ENCODE measurements at places on chromosomes 1 and 21.

DNA sequence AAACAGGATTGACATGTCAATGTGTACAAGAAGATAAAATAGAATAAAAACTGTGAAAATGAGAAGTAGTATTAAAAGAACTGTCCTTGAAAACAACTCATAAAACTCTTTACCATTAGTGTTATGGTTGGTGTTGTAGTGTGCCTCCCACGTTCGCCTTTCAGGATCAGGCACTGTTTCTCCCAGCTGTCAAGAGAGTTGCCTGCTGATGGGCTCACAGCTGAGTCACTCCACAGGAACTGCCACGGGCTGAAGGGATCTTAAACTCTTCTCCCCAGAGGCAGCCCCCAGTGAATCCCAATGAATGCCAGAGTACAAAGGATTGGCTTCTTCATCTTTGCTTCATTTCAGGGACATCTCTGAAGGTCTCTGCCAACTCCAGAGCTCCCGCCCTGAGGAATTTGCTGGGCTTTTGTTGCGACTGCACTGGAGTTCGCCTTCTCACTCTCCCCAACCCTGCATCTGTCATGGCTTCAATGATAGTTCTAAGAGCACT is 119.6 kb downstream of the ADGRL2 start:
- peak; percentile 33 for DNase-seq

GRCh38 chr21:34882719-34883131 is 166.4 kb downstream of the RUNX1 start:
- DNase-seq = no peak

- no peak for DNase-seq
Measured at GRCh38 chr1:160548960-160549664, 26.1 kb upstream of the SLAMF6 start.

DNA sequence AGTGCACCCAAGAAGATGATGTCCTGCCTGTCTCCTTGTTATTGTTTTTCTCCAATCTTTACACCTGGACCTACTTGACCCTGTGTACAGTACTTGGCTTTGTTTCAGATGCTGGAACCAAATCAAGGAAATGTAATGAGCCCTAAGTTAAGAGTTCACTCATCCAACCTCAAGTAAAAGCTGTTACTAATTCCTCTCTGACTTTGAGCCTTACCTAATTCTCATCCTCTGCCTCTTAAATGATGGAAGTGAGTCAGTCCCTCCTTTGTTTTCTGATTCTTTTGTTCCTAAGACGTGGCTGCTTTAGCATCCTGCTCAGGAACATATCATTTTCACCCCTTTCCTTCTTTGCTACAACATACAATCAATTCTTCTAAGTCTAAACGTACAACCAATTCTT is 15.3 kb upstream of the PLA2G4A start:
- DNase-seq = no peak

GRCh38 chr1:241837901-241838300 is 10.1 kb upstream of the EXO1 start:
- DNase-seq = peak; percentile 28

DNA sequence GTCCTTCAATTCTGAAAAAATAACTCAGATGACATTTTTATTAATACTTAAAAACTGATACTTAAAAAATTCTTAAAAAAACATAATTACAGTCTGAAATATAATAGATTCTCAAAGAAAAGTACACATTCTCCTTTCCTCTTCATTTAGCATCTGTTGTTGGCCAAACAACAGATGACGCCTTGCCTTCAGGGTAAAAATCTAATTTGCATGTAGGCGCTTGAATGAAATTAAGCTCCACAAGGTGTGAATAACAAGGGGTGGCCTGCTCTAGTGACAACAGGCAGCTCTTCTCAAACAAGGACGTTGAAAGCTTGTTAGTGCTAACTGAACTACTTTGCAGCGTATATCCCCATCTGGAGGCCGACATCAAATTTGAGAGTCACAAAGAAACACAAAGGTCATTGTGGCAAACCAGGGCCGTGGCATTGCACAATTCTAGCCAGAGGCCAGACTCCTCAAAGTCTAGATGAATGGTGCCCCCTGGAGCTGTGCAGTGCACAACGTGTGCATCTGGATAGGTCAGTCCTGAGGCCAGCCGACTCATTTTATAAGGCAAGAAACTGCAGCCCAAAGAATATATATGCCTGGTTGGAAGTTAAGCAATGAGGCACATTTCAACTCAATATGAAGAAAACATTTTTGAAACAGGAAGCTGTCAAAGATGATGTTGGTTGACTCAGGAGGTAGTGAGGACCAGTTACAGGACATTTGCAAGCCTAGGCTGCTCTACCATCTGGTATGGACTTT is 459.2 kb upstream of the RUNX1 start:
- no peak for DNase-seq

GRCh38 chr1:161728376-161729226 is 7.3 kb downstream of the FCRLB start:
- DNase-seq = no peak

DNA sequence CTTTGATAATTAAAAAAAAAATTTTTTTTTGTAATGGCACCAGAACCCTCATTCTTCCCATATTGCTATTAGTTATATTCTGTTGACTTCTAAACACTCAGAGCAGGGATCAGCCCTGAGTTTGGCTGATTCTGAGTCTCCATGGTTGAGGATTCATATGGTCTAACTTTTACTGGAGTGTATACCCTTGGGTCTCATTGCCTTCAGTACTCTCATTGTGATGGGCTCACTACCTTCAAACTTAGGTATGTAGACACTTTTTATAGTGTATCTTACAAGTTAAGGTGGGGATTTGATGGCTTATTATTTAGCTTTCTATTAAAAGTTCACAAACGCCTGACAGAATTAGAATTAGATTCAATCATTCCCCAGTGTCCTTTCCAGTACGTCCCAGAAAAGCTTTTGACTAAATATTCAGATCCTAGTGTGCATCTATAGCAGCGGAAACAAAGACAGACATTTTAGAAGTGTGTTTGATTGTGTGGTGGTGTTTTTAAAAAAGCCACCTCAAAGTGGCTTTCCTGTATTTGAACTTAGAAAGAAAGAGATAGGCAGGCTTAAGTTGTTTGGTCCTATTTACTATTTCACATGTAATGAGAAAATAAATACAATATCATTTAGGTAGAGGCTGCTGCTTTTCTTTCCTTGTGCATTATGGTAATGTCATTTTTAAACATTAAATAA is 1.4 kb downstream of the MACF1 start:
- DNase-seq = no peak

GRCh38 chr1:167762061-167762746 is 40.4 kb downstream of the MPZL1 start:
- DNase-seq = no peak

DNA sequence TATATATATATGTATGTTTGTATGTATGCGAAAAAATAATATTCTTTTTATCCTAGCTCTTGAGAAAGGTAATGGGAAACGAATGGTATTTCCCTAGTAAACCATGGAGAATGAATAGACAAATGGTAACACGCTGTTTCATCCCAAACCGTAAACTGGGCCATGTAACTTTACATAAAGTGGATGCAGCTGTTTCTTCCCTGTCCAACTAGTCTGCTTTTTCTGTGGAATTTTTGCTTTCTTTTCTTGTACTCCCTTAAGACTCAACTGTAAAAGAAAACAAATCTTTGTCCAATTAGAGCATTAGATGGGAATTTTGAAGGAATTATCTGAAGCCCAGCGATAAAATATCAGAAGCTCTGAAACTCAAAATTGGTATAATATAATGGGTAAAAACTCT is 198.1 kb downstream of the NFIA start:
- DNase-seq = no peak

- no peak for DNase-seq
Measured at GRCh38 chr1:112271270-112271669, 124.7 kb upstream of the CTTNBP2NL start.

DNA sequence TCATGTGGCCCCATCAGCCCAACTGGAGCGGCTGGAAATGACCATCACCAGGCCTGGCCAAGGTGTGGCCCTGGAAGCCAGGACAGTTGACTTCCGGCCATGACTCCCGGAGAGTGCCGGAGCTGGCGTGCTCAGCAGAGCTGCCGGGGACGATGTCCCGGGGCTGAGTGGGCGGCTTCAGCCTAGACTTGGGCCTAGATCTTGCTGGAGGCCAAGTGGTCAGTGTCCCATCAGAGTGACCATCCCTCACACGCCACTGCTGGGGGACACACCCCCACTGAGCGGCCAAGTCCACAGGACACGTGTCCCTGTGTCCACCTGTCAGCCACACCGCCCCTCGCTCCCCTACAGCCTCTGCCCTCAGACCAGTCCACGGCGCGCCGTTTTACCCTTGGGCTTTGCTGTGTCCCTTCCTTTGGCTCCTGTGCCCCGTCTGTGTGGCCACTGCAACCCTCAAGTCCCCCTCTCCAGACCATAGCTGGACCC is 4.0 kb downstream of the FAAP20 start:
- no peak for DNase-seq

DNA sequence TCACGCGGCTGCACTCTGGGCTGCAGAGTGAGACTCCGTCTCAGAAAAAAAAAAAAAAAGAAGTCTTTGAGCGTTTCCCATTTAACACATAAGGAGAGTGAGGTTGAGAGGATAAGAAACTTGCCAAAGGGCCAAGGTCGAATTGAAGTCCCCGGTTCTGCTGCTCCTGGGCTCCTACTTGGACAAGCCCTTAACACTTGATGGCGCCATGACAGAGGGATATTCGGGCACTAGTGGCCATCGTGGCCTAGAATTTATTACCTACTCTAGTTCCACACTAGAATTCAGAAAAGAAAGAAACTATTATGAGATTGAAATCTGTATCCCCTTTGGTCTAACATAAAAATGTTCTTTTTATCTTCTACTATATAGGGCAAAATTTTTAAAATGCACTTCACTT is 65.7 kb upstream of the NEK2 start:
- DNase-seq = no peak

GRCh38 chr1:208446271-208446691 is 202.1 kb upstream of the PLXNA2 start:
- no peak for DNase-seq

DNA sequence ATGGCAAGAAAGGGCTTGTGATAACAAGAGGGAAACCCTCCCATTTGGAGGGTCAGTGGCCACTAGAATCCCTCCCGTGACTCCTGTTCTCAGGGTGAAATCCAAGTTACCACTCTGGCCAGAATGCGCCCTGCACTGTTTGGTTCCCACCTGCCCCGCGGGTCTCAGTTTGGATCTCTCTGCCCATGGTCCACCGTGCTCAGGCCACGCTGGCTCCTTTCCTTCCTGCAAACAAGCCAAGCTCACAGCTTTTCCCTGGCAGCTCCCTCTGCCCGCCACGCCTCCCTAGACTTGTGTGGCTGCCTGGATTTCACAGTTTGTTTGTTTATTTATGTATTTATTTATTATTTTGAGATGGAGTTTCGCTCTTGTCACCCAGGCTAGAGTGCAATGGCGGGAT is 179.5 kb upstream of the VAMP3 start:
- no peak for DNase-seq

- no peak for DNase-seq
Measured at GRCh38 chr1:152880316-152880715, 2.2 kb downstream of the SMCP start.

DNA sequence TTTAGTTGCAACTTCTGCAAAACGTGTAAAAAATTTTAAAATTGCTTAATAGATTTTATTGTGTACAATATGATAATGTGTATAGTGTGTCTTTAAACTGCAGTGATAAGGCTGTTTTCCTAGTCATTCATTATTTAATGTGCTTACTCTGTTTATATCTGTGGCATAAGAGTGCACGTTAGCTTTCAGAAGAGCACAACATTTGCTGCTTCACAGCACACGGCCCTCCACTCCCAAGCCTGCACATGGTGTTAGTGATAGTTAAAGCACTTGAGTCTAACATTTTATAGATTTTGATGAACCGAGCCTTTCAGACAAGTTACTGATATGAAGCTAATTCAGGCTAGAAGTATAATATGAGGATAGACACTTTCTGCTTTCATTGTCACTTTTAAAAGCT is 120.6 kb downstream of the ADGRL2 start:
- DNase-seq = no peak

- no peak for DNase-seq
Measured at GRCh38 chr1:187513190-187513589, 684.4 kb downstream of the PLA2G4A start.

GRCh38 chr1:61872206-61872605 is 129.9 kb downstream of the PATJ start:
- no peak for DNase-seq

DNA sequence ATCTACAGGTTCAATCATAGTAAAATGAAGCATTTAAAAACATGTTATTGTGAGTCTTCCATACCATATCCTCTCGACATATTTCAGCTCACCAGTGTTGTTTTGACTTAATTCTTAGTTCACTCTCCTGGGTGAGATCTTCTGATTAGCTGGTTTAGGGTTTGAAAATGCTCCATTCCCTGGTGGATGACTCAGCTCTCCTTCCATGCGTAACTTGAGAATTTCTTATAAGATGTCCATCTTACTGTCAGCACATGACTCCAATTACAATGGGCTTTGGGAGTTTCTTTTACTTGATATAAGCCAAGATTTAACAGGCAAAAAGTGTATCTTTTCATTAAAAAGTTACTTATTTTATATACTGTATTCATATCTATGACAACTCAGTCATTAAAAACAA is 476.5 kb downstream of the BRINP3 start:
- no peak for DNase-seq

DNA sequence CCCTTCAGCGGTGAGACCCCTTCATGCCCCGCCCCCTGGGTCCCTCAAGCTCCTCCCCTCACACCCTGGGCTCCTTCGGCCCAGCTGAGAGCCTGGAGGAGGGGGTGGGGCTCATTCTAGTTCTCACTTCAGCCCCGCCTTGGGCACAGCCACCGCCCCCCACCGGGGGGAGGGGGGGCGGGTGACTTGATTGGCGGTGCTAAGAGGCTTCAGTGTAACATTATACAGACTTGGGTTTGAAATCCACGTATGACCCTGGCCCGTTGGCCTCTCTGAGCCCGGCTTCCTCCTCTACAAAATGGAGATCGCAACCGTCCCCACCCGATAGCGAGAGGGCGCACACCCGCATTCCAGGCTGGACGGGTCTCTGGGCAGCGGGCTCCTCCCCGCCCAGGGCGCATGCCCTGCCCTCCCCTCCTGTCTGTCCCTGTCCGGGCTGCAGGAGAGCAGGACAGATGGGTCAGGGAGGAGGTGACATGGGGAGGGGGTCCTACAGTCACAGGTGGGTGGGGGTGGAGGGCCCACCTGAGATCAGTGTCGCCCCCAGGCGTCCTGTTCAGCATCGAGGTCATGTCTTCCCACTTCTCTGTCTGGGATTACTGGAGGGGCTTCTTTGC is 5.1 kb downstream of the CLCNKB start:
- peak; percentile 76 for DNase-seq

DNA sequence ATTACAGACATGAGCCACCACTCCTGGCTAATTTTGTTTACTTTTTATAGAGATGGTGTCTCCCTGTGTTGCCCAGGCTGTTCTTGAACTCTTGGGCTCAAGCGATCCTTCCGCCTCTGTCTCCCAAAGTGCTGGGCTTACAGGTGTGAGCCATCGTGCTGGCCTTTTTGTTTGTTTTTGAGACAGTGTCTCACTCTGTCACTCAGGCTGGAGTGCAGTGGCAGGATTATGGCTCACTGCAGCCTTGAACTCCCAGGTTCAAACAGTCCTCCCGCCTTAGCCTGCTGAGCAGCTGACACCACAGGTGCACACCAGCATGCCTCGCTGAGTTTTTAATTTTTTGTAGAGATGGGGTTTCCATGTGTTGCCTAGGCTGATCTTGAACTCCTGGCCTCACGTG is 49.1 kb downstream of the ADARB1 start:
- no peak for DNase-seq

GRCh38 chr1:232508130-232508701 is 121.7 kb downstream of the SIPA1L2 start:
- no peak for DNase-seq

GRCh38 chr1:48194801-48195200 is 27.7 kb upstream of the SLC5A9 start:
- DNase-seq = no peak

GRCh38 chr1:243686159-243686558 is 163.9 kb downstream of the AKT3 start:
- DNase-seq = no peak

GRCh38 chr1:80341021-80341420 is 1334.5 kb upstream of the ADGRL4 start:
- no peak for DNase-seq

Data from GM03348 (cell line).